ENCODE measurements at places on chromosomes 7 and 10. TPM values are rescaled to one million over a fixed set of nuclear protein-coding genes. Genes with fewer than 3 reads are reported as not detected.

Gene LIPF
- total RNA-seq: not detected

Gene SFTPA1
- not detected for total RNA-seq

Gene PRKCQ
- total RNA-seq: not detected

Gene FOXP2
- total RNA-seq: 3.8 TPM

GRCh38 chr7:114150689-114151088, 231.9 kb upstream of the PPP1R3A start:
- DNase-seq: no peak

DNA sequence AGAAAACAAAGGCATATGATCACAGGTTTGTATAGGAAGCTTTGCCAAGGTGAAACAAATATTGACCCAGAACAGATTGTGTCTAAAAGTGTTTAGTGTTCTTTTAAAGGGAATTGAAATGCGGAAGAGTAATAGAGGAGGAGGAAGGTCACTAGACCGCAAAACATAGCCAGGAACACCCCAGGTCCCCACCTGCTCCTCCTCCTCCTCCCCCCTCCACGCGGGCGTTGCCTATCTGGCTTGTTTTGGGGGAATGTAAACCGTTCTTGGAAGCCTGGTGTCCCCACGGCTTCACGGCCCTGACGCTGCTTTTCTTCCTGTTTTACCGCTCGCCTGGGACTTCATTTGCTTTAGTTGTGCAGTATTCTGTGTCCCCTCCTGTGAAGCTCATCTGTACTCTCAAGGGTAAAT, 81.0 kb upstream of the PFKP start:
- no peak for DNase-seq

DNA sequence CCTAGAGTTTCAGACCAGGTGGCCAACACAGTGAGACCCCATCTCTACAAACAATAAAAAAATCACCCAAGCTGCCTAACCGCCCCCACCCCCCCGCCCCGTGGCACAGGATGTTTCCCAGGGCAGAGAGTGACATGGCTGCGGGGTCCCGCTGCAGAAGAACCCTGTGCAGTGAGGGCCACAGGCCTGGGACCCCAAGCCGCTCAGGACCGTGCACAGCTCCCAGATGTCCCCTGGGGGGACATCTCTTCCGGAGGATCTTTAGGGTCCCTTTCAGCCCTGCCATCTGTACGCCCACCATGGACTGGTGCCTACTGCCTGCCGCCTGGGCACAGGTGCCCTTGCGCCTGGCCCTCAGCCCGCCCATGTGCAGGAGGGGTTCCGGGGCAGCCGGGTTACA, 373.6 kb downstream of the DNAJB6 start:
- DNase-seq: no peak

DNA sequence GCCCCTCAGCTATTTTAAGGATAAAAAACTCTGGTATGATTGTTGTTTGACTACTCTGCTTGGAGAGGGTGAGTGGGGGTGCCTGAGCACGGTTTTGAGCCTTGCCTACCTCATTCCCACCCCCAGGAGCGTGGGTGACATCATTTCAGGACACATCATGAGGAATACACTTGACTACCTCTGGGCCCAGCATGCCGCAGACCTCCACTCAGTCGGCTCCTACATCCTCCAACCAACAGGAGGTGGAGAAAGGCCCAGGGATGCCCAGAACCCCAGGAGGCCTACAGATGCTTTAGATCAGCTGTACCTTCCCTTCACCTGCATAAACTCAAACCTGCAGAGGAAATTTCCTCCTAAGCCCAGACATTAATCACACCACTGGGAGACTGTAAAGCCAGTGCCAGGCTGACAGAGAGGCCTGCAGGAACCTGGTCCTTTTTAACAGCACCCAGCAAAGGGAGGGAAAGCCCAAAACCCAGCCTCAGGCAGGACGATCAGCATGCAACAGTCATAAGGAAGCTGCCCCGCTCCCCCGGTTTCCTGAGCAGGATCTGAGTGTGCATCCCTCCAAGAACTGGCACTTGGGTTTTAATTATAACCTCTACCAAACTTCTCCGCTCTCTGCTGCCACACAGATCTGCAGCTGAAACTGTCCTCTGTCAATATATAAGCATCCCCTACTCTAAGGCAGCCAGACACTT, 61.7 kb upstream of the ZNRF2 start:
- no peak for DNase-seq

DNA sequence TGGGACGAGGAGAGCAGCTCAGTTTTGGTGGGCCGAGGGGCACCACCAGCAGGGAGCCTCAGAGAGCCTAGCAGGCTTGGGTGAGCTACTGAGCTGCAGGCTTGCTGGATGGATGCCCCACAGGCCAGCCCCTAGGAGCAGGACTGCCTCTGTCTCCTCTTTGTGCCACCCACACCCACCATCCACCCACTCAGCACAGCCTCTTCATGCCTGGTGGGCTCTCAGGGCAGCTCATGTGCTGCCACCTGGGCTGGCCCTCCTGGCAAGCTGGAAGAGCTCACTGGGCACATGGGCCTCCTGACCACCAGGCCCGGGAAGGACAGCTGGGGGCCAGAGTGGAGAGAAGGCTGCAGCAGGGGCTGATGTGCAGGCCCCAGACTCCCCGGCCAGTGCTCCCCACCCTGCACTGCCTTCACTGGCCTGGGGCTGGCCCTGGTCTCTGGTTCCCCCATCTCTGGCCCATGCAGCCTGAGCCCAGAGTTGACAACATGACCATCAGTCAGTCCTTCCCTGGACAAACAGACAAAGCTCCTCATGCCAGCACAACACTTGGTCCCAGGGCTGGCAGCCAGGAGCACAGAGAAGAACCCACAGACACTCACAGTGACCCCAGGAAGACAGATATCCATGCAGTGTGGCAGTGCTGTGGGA, 8.2 kb downstream of the RASGEF1A start:
- DNase-seq: peak; percentile 85

- no peak for DNase-seq
Observed at GRCh38 chr7:42103456-42103855, 133.6 kb downstream of the GLI3 start.

GRCh38 chr7:34758111-34758601, 100.1 kb downstream of the NPSR1 start:
- DNase-seq: no peak

- no peak for DNase-seq
Observed at GRCh38 chr10:104304356-104304745, 33.9 kb downstream of the ITPRIP start.

DNA sequence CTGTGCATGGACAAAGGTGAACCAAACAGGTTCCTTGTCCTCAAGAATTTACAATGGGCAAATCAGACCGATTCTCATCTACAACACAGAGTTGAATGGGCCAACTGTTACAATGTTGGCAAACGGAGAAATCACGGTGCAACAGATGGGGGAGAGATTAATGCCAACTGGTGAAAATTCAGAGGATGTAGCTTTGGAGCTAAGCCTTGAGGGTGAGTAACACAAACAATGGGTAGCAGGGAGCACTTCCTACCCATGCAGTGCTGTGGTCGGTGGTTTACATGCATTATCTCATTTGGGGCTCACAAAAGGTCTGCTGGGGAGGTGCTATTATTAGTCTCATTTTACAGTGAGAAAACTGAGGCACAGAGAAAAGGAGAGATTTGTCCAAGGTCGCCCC, 902 bp upstream of the NFE2L3 start:
- DNase-seq: no peak

DNA sequence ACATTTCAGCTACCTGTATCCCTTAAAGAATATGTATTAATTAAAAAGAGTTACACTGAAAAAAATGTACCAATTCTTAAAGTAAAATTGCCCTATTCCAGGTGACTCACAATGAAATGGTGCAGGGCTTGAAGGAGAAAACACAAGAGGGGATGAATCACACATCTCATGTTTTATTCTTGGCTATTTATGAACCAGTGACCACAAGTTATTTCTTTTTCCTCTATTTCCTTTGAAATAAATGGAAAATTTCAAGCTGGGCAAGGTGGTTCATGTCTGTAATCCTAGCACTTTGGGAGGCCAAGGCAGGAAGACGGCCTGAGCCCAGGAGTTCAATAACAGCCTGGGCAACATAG, 106.8 kb downstream of the UBE2H start:
- DNase-seq: peak; percentile 72

DNA sequence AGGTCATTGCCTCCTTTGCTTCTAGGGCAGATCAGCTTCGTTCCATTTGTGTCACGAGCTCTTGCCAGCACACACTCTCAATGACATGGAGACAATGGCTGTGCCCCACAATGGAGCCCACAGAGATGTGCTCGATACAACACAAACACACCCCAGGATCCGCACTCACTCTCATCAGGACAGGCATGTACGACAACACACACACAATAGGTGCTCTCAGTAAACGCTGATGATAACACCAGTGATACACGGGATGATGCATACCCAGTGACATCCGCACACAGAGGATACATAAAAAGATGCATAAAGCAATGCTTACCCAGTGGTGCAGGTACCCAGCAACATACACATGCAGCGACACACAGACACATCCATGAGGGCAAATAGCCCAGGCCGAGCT, 61.2 kb upstream of the LBX1 start:
- peak; percentile 87 for DNase-seq

- no peak for DNase-seq
Observed at GRCh38 chr7:148791546-148791945, 92.5 kb downstream of the EZH2 start.

Measured in osteoblast (primary cell).